ENCODE measurements at places on chromosomes 5 and 9.

DNA sequence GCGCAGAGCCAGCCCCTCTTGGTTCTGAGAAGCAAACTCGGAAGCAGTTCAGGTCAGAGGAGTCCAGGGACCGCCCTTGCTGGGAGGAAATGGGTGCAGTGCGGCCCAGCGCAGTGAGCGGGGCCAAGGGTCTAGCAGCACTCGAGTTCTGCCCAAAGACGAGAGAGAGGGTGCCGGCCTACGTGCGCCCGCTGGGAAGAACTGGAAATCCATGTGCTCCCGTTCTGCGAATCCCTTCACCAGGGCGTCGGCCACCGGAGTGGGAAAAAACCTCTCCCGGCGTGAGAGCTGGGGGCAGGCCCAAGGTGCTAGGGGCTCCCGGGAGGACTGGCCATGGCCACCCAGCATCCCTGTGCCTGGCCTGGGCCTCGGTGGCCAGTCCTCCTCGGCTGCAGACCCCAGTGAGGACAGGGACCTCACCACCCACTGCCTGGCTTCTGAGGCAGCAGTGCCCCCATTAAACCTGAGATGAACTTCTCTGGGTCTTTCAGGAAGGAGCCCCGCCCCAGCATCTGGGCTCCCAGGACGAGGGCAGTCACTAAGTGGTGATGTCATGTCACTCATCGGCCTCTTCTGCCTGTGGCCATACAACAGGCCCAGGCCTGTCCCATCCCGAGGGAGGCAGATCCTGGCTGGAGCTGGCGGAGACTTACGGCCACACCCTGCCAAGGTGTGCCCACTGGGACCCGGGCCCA, 10.6 kb downstream of the TMEM250 start:
- no peak for DNase-seq

- no peak for DNase-seq
Measured at GRCh38 chr9:36191290-36191645, 547 bp downstream of the CLTA start.

- DNase-seq, result no peak
Measured at GRCh38 chr5:61519728-61520277, 187.7 kb downstream of the ZSWIM6 start.

DNA sequence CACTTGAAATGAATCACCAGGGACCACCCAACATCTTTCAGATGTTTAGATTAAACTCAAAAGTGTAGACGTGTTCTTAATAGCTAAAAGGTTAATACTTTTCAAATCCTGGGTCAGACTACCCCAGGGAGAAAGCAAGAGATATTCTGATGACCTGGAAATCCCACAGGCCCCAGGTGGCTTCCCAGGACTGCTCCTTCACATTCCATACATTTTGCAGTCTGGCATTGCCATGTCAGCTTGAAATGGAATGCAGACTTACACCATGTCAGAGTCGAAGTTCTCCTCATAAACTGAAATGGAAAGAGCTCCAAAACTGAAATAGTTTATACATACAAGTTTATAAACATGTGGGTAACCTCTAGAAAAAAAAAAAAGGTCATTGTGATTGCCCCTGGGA, 61.5 kb downstream of the TMEM167A start:
- no peak for DNase-seq

DNA sequence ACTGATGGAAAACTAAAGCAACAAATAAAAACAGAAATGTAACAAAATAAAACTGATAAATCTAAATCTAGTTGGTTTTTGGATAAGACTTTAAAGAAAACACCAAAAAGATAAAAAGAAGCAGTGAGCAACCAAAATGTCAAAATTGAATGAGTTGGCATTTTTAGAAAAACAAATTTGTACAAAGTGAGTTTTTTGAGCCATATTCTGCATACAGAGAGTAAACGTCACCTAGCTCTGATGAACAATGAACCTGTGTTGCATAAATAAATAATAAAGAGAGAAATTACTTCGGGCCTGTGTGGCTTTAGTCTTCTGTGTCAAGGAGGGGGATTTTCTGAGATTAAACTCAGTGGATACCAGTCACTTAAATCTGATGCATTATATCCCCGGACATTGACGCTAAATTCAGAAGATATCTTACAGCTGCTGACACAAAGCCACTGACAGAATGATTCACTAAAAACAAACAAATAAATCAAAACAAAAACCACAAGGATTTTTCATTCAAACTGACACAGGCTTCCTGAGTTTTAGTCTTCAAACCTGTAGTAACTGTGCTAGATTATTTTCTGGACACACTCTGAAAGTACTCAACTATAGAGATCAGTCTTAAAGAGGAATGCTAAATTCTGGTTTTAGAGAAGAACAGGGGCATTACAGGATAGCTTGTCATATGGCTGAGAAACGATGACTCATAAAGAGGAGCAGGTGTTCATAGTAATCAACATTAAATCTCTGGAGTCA, 403.5 kb upstream of the ST8SIA4 start:
- no peak for DNase-seq

- DNase-seq, result no peak
Measured at GRCh38 chr9:35798658-35799374, 7.4 kb downstream of the NPR2 start.

DNA sequence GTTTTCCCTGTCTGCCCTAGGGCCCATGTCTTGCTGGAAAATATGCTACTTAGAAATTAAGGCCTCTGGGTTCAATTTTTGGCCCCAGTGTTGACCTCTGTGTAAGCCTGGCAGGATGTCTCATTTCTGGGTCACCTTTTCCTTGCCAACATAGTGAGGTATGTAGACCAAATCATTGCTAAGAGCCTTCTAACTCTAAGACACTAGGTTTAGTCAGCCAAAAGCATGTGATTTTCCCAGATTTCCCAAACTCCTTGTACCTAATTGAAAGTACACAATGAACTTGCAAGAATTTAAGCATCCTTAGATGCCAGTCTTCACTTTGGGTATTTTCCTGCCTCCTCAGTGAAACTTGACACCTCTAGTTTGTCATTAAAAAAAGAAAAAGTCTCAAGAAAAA, 77.0 kb downstream of the GALNT10 start:
- DNase-seq, result no peak

- peak; percentile 31 for DNase-seq
Measured at GRCh38 chr9:93303806-93304573, 120.1 kb downstream of the WNK2 start.

GRCh38 chr5:39121315-39121714, 47.1 kb upstream of the RICTOR start:
- no peak for DNase-seq
